Activated T-cell treated with anti-CD3 and anti-CD28 coated beads, Interleukin-2, amount 50 U/mL, for 4 hours (primary cell): ENCODE measurements at places on chromosomes 1 and 21. TPM values are rescaled to one million over a fixed set of nuclear protein-coding genes. Genes with fewer than 3 reads are reported as not detected.

SLC26A9 gene
- not detected for total RNA-seq

FLG2 gene
- total RNA-seq: not detected

MSH4 gene
- total RNA-seq: 0.28 TPM

FABP3 gene
- not detected for total RNA-seq

OR2T5 gene
- total RNA-seq: not detected

IRF6 gene
- total RNA-seq: 0.13 TPM

OR2M3 gene
- not detected for total RNA-seq

PALMD gene
- not detected for total RNA-seq

MROH9 gene
- total RNA-seq: not detected

ZNF684 gene
- 3.0 TPM for total RNA-seq

OR2L8 gene
- not detected for total RNA-seq

CRYAA gene
- not detected for total RNA-seq

KLHDC9 gene
- not detected for total RNA-seq

FCGR3A gene
- total RNA-seq: 0.61 TPM

TAGLN2 gene
- 362 TPM for total RNA-seq

LGALS8 gene
- 59.7 TPM for total RNA-seq

GPR37L1 gene
- total RNA-seq: not detected

IVL gene
- total RNA-seq: not detected

CFAP45 gene
- total RNA-seq: 1.2 TPM

CD101 gene
- 0.65 TPM for total RNA-seq

PPFIA4 gene
- total RNA-seq: 1.2 TPM

PDZK1 gene
- 0.08 TPM for total RNA-seq

CRNN gene
- total RNA-seq: not detected

BRDT gene
- total RNA-seq: not detected

ZBTB37 gene
- 5.8 TPM for total RNA-seq

ETV3L gene
- total RNA-seq: not detected

NBPF4 gene
- 0.13 TPM for total RNA-seq

HSPA6 gene
- 1.9 TPM for total RNA-seq
